Activated CD4-positive, alpha-beta T cell treated with anti-CD3 and anti-CD28 coated beads for 36 hours (primary cell): ENCODE measurements at places on chromosomes 11 and 22. TPM values are rescaled to one million over a fixed set of nuclear protein-coding genes. Genes with fewer than 3 reads are reported as not detected.

Gene MLC1
- total RNA-seq, result not detected

DNA sequence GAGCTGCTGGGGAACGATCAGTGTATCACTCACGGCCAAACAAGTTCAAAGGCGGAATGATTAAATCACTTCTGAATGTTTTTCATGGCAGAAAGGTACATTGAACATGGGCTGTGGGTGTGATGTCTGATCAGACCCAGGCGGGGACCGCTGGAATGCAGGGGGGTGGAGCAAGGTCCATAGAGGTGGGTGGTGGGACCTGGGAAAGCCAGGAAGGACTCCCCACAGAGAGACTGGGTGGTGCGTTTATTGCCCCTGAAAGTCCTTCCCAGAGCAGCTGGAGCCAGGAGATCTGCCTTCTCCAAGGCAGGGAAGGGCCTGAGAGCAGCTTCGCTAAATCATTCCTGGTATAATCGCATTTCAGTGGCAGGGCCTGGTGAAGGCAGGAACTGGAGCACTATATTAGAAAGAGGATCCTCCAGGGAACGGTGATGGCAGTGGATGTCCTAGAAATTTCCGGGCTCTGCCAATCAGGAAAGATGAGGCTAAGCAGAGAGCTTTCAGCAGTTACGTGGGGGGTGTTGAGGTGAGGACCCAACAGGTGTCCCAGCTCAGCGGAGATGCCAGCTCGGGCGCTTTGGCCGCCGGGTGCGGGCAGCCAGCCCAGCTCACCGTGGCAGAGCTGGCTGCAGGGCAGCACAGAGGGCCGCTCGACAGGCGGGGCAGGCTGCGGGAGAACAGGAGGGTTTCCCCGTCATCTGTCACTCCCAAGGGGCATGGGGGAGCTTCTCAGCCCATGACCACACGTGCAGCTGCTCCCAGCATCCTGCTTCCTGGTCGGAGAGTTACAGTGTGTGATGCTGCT, 271.7 kb downstream of the CTTN start:
- no peak for DNase-seq

DNA sequence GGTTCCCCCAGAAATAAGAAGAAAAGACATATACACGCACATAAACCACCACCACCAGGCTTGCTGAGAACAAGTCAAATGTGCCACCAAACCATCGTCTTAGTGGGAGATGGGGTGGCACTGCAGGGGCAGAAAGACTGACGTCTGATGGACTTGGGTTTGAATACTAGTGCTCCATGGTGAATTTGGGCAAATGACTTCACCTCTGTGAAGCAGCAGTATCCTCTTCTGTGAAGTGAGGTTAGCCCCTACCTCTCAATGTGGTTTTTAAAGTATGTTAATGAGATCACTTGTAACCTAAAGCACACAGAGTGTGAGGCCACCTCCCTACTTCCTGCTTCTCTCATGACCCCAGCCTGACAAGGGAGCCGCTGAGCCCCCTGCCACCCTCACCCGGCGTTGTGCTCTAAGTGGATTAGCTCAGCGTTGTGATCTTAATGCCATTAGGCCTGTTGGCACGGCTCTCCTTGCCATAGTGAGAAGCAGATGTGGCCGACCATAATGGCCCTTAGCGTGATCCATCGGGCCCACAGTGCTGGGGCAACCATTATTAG, 14.4 kb downstream of the ZBTB16 start:
- no peak for DNase-seq

- DNase-seq, result no peak
Observed at GRCh38 chr11:31875866-31876560, 64.9 kb upstream of the PAX6 start.

Gene MRPL16
- 77.9 TPM for total RNA-seq

GRCh38 chr11:119874660-119875238, 145.7 kb upstream of the NECTIN1 start:
- DNase-seq, result no peak

Gene ANGPTL5
- total RNA-seq, result not detected

DNA sequence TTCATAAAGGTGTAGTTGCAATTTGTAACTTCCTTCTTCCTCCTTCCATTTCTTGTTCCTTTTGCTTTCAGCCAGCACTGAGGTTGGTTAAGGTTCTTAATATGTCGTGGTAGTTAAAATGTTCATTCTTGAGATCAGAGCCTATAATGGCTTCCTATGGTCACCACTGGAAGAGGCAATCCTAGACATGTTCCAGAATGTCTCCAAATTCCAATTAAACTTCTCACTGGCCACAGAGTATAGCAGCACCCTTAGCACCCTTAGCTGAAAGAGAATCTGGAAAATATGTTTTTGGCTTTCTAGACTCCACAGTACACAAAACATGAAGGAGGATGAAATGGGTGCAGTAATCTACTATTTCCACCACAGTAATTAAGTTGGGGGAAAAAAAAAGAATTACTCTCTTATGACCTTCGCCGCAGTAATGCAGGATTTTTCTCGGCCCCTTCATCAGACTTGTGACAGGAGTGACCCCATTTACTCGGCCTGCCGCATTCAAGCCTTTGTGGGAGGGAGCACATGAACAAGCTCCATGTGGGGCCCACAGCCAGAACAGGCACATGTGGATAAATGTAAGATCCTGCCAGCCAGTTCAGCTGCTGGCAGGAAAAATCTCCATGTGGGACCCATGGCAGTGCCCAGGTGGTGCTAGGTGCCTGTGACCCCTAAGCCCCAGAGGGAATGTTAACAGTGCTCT, 348.8 kb upstream of the ARHGAP42 start:
- no peak for DNase-seq

DNA sequence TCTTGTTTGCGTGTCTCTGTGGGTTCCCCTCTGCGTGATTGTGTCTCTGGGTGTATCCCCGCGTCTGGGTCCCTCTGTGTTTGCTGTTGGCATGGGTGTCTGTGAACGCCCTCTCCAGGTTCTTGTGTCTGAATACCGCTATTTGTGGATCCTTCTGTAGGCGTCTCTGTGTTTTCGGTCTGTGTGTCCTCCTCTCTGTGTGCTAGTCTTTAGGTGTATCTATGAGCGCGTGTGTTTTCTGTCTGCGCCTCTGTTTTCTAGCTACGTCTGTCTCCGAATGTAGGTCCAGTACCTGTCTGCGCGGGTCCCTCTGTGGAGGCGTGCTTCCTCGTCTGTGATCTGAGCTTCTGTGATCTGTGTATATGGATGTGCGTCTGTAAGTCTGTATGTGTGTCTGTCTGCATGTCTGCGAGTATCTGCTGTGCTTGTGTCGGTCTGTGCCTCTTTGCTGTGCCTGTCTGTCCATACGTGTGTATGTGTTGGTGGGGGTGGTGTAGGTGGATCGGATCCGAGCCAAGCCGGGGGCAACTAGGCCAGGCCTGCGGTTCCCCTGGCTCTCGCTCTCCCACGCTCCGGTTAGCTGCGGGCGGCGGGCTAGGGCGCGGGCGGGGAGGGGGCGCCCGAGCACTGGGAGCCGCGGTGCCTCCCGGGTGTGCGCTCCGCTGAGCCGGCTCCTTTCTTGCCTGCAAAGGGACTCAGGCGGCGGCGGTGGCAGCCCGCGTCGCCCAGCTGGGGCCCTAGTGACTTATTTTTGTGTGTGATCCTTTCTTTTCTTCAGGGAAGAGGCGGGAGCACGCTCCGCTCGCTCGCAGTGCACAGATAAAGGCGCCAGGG, 105.3 kb upstream of the E2F8 start:
- peak; percentile 7 for DNase-seq

DNA sequence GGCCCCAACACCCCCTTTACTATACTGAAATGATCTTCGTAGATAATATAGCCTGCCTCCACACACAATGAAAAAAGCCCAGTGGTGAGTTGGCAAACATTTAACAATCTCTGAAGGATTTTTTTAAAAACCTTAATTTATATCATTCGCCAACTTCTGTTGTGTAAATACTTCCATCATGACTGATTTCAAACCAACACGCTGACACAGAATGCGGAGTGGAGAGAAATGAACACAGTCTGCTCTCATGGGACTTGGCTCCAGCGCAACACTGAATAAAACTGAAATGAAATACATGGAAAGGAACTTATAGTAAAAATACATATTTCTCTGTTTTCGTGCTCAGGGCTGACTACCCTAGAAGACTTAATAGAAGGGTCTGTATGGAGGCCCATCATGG, 61.3 kb upstream of the WNT11 start:
- DNase-seq, result no peak

DNA sequence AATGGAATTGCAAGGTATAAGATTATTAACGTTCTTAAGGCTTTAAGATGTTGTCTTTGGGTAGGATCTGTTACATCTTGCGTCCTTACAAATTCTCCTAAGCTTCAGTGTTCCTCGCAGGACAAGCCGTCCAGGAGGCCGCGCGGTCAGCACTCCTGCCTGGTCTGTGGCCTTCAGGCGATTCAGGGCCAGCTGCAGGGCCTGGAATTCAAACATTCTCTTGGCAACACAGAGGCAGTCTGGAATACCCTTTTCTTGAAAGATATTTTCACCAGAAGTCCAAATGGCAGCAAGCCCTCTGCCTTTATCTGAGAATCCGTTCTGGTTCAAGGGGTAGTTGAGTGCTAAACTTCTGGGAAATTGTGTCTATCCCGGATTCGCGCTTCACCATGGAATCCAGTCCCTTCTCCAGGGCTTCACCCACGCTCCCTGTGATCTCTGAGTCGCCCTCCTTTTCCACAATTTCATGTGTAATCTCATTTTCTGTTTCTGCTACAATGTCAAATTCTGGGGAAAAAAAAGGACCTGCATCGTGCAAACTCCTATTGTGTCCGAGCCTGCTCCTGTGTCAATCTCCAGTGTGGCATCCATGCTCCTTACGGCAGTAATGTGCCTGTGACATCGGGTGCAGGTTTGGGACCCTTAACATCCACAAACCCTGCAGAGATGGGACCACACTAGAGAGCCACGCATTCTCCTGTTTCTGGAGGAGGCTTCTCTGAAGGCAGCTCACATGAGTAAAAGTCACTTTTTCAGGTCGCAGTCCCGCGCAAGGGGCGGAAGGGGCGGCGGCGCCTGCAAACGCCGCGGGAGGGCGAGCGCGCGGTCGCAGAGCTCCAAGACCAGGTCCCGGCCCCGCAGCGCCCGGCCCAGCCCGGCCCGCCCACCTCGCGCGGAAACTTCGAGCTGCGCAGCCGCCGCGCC, 25.4 kb upstream of the SORL1 start:
- peak; percentile 74 for DNase-seq

- no peak for DNase-seq
Observed at GRCh38 chr11:111225881-111226280, 19.6 kb upstream of the POU2AF2 start.

GRCh38 chr22:30249049-30250038, 2.8 kb upstream of the LIF start:
- no peak for DNase-seq

- no peak for DNase-seq
Observed at GRCh38 chr11:130876100-130876499, 40.2 kb downstream of the SNX19 start.

GRCh38 chr11:103610435-103610834, 426.0 kb upstream of the DDI1 start:
- DNase-seq, result no peak

Gene FOLH1
- total RNA-seq, result not detected

GRCh38 chr22:20228055-20228938, 39.8 kb downstream of the RTN4R start:
- DNase-seq, result no peak

- no peak for DNase-seq
Observed at GRCh38 chr22:40043081-40043480, 48.3 kb downstream of the FAM83F start.

Gene STT3A
- total RNA-seq, result 127 TPM

Gene HOATZ
- total RNA-seq, result not detected

DNA sequence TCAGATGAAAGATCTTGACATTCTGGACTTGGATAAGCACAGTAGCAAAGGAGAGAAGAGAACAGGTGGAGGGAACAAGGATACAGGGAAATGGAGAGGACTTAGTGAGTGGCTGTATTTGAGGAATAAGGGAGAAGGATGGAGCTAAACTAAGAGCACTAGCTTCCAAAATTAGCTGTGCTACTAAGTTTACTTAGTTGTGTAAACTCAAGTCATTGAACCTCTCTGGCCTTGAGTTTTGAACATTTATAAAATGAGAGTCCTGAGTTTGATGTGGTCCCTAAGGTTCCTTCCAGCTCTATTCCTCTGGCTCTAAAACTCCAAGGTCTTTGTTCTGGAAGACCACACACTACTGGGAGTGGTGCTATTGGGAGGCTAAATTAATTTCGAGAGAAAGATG, 100.7 kb downstream of the TRIM44 start:
- no peak for DNase-seq

DNA sequence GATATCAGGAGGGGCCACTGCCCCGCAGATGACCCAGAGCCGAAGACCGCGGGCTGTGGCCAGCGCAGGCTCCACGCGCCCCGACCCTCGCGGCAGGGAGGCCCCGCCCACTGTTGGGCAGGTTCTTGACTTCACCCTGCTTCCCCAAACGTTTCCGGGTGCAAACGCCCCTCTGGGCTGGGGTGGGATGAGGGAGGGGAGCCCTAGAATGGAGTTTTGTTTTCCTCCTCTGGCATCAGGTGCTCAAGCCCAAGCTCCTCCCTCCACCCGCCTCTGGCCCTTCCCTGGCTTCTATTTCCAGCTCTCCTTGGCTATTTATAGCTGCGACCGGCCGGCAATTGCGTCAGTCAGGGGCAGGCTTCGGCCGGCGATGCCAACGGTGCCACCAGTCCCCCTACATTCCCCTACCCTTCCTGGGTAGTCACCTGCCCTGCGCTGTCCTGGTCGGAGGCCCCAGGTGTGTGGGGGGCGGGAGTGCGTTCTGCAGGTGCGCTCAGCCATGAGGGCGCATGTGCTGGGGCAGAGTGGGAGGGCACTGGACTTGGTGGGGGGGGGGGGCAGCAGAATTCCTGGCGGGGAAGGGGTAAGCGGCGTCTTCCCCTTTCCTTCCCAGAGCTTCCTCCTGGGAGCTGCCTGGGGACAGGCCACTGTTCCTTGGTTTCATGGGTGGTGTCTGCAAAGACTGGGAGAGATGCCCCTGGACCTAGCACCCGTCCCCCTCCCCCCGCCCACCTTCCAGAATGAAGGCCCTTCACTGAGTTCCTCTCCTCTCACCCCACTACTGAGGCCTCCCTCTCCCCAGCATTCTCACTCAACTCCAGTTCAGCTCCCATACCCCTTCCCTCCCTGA, 23.6 kb downstream of the DUSP8 start:
- DNase-seq, result no peak

Gene TRIM48
- not detected for total RNA-seq

DNA sequence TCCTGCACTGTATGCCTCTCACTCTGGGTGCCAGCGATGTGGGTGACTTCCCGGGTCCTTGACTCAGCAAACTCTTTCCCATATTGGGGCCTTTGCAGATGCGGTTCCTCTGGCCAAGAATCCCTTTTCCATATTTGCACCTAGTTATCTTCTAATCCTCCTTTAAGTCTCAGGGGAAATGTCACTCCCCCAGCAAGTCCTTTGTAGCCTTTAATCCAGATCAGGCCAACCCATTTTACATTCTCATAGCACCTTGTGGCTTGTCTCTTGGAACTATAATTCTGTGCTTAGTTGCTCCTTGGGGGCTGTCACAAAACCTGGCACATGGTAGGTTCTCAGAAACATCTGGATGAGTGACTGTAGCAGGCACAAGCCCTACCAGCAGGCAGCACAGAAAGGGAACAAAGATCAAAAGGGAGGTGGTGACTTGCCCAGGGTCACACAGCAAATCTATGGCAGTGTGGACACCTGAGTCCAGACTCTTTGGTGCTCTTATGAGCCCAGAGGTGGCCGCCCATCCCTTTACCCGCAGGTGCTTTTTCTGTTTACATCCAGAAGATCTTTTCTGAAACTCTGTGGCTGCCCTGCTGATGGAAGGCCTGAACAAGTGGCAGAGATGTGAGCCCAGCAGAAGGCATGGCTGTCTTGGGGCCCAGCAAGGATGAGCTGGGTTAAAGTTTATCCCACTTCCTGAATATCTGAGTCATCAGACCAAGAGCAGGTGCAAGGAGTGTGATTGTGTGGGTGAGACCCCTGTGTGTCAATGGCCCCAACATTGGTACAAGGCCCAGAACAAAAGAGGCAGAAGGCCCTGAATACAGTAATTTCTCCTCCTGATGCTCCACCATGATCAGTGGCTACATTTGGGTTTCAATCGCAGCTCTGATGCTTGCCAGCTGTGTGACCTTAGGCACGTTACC, 78.6 kb upstream of the GRK3 start:
- peak; percentile 57 for DNase-seq
